Spinal cord (tissue), 10 donors: ENCODE measurements at places on chromosomes 16 and 17.

GRCh38 chr17:16107165-16107770 lies 107.6 kb downstream of the TTC19 start:
- no peak for DNase-seq

DNA sequence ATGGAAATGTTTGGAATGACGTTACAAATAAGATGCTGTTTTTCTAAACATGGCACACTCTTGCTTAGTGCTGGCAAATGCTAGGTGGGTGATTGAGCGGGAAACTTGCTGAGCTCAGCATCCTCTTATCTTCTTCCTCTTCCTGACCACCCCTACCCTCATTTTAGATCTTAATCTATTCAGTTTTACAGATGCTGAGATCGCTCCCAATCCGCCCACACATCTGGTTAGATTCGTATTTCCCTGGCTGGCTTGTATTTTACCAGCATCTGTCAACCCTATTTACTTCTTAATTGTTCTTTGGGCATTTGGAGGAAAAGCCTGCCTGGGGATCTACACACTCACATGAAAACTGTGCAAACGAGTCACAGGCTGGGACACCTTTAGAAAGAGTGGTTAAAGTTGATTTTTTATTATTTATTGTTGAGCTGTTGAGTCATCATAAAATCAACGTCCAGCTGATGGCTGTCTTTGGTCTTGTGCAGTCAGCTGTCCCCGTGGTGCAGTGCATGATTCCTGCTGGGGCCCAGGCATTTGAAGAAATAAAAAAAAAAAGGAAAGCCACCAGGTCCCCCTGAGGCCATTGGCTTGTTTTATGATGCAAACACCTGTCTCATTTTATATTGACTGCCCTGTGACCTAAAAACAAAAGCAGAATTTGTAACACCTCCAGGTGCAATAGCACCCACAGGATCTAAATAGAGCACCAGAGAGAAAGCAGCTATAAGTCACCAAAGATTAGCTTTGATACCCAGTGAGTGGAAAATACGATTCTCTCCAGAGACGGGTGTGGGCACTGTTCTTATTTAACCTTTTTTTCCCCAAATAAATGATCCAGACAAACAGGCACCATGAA lies 258.6 kb downstream of the HS3ST3B1 start:
- DNase-seq: no peak

DNA sequence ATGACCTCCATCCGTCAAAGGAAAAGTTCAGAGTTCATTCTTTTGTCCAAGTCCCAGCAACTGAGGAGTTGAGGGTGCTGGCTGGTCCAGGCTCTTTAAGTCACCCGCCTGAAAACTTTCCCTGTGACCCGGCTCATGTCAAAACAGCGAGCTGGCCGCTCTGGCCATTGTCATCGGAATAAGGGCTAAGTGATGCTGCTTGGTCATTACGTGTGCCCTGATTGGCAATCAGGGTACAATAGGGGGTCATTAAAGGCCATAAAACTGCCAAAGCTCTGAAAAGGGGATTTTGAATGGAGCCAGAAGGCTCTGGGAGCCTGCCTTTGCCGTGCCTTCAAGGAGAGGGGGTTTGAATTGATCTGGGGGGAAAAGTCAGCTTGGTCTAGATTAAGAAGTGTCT lies 88.5 kb upstream of the IRX3 start:
- DNase-seq: no peak

DNA sequence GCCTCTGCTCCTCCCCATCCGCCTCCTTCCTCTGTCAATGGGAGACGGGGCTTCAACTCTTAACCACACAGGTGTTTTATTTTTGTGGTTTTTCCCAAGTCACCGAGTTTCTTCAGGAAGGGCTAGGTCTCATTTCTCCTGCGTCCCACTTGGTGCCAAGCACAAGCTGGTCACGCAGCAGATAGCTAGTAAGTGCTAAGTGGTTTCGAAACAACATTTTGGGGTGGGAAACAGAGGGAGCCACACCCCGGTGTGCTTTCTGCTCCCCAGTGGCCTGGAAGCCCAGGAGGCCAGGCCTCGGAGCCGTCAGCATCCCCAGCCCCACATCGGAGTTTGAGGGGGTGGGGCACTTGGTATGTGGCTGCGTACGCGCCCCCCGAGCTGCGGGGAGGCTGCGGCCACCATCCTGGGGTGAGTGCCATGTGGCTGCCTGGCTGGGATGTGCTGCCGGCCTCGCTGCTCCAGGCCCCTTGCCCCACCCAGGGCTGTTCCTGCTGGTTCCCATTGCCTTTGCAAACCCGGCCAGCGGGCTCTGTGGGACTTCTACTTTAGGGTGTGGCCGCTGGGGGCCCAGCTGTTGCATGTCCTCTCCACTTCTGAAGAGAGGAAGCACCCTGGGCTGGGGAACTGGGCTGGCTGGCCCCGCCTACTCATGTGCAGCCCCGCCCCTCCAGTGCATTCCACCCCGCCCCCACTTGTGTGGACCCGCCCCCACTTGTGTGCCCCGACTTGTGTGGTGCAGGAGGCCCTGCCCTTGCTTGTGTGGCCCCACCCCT lies 55.6 kb downstream of the BAIAP2 start:
- DNase-seq: no peak

- no peak for DNase-seq
Measured at GRCh38 chr16:85364323-85365040, 248.6 kb upstream of the GSE1 start.
